ENCODE measurements at places on chromosomes 5 and 9.

DNA sequence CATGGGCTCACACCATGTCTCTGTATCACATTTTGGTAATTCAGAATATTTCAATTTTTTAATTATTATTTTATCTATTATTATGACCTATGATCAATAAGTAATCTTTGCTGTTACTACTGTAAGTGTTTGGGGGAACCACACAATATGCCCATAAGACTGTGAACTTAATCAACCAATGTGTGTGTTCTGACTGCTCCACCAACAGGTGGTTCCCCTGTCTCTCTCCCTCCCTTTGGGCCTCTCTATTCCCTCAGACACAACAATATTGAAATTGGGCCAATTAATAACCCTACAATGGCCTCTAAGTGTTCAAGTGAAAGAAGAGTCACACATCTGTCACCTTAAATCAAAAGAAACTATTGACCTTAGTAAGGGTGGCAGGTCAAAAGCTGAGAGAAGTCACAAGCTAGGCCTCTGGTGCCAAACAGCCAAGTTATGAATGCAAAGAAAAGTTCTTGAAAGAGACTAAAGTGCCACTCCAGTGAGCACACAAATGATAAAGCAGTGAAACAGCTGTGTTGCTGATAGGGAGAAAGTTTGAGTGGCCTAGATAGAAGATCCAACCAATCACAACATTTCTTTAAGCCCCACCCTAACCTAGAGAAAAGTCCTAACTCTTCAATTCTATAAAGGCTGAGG is 88.7 kb downstream of the DEPDC1B start:
- no peak for DNase-seq

GRCh38 chr9:89359751-89360261 is 41.5 kb downstream of the SECISBP2 start:
- DNase-seq = peak; percentile 41

DNA sequence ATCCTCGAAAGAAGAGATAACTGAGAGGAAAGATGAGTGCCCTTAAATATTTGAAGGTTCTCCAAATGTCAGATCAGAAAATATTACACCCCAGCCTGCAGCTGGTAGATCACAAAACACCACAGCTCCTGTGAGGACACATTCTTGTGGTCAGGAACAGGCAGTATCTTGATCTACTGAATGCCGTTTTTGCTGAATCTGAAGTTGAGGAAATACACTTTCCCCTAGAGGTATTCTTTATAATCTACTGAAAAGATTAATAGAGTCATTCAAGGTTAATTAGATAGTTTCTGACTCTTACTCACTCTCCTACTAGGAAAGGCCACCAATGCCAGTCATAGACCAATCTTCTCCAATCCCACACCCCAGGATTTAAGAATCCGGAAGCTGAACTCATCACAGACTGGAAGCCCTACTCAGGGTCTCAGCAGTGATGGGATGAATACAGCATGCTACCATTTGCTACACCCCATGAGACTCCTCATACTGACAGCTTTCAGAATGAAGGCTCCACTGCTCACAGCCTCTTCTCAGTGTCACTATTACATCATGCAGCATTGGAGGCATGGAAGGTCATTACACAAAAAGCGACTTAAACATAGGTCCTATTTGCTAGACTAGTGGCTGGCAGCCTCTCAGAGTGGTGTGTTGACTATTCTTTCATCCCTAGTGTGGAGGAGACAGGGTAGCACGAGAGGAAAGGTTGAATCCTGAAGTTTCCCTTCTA is 143.9 kb upstream of the SLC1A3 start:
- no peak for DNase-seq

DNA sequence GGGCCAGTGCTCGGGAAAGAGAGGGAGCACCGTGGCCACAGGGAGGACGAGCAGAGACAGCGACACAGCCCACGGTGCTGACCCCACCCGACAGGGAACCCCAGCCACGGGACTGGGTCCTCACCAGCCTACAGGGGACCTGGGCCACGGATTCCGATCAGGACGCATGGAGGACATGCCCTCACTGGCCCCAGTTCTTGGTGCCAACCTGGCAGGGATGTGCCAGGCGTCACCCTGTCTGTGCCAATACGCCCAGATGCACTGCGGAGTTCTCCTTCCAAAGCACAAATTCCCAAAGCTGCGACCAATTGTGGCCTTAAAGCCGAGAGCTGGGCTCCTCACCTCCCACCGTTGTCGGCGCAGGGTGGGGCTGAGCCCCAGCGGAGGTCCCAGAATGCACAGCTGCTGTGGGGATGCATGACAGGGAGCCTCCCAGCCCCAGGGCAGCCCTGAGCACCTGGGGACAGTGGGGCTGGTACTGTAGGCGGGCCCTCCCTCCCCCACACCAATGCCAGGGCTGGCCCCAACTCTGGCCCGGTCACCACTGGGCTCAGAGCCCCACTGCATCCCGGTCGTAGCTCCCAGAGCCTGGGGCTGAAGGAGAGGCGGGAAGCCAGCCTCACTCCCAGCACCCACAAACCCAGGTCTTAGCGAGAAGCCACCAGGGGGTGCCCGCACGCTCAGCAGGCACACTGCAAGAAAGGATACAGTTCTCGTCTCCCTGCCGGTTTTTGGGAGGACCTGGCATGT is 44.2 kb downstream of the NKD2 start:
- no peak for DNase-seq

DNA sequence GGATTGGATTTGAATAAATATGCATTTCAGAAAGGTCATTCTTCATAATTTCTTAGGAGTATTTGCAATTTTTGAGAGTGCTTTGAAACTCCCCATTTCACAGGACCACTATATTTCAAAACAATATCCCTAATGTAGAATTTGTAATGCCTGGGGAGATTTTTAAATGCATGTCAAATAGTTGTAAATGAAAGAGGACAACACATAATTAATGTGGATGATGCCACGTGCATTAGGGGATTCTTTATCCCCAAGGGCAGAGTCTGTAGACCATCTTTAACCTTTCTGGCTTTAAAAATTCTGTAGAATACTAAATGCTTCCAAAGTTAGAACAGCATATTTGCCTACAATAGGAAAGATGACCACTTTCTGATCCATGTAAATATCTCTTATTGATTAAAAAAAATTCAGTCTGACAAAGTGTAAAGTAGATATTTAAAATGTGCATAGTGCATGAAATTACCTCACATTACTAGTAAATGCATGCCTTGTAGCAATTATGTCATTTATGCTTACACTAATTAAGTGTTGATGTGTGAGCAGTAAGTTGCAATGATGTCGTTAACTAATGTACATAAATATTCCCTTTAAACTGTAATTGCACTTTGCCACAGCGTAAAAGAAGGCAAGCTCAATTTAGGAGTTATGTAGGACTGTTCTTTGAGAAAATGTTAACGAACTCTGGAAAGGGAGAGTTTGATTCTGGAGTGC is 416.1 kb downstream of the PSAT1 start:
- DNase-seq = no peak

All from left lobe of liver (tissue), 2 donors.